ENCODE measurements at places on chromosomes 5 and 9.

DNA sequence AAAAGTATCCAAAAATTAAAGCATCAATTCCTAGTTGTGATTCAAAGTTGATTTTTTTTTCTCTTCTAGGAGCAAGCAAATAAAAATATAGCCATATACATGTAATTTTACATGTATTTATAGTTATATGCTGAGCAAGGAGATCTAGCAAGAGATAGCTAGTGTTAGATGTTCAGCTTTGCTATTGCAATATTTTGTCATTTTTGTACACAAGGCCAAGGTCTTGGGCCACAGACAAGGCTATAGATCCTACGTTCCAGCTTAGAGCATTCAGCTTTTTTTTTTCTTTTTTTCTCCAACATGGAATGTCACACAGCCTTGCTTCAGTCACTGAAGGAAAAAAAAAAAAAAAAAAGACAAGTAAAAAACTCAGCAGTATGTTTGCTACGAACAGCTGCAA, 36.8 kb downstream of the HMGCR start:
- DNase-seq, result no peak

GRCh38 chr5:18113721-18114120, 479.5 kb downstream of the TAF11L14 start:
- DNase-seq, result no peak

DNA sequence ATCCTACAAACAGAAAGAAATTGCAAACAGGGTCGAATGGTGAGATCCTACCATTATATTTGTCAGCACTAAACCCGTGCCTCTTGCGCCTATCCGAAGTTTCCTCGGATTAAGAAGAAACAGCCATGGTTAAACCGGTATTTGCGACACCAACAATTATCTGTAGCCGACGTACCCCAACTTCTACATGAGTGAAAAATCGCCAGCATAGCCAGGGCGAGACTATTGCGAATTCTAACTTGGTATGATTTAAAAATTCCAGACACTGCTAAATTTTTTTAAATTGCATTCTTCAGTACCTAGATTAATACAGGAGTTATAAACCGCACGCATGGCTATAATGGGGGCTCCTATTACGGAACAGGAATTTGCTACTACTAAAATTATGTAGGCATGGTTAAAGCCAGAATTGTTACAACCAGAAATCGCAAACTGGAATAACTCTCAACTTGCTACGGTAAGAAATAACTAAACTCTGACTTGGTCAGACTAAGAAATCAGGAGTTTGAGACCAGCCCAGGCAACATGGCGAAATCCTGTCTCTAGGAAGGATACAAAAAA, 25.3 kb upstream of the ANXA2R start:
- DNase-seq, result no peak

DNA sequence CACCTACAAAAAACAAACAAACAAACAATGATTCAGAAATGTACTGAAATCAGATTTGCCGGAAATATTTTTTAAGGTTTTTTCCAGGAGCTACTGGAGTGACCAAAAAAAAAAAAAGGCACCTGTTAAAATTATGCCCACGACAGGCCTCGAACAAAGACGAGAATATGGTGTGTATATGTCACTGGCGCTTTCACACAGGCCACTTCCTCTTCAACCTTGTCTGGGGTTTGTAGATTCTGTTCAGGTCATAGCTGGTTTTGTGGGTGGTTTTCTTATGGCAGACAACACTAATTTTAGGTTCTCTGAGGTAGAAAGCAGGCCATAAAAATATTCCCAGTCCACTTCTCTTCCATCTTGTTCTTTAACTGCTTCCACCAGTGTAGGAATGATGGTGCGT, 7.0 kb downstream of the NDUFB6 start:
- DNase-seq, result no peak

- no peak for DNase-seq
These were observed 100.8 kb upstream of the CD180 start for GRCh38 chr5:67297376-67297775.

Data from cortex of kidney (tissue), 1 donor.